Dorsolateral prefrontal cortex (tissue), 122 donors: ENCODE measurements at places on chromosomes 3 and 15. TPM values are rescaled to one million over a fixed set of nuclear protein-coding genes. Genes with fewer than 3 reads are reported as not detected.

- DNase-seq = no peak
Measured at GRCh38 chr3:62873451-62873760, 1.8 kb downstream of the CADPS start.

GRCh38 chr3:117603097-117603496 lies 893.5 kb downstream of the TUSC7 start:
- no peak for DNase-seq

GRCh38 chr3:162103808-162104207 lies 607.2 kb downstream of the OTOL1 start:
- DNase-seq = no peak

Gene SLC28A2
- not detected for total RNA-seq

Gene CD276
- total RNA-seq = 33.9 TPM

DNA sequence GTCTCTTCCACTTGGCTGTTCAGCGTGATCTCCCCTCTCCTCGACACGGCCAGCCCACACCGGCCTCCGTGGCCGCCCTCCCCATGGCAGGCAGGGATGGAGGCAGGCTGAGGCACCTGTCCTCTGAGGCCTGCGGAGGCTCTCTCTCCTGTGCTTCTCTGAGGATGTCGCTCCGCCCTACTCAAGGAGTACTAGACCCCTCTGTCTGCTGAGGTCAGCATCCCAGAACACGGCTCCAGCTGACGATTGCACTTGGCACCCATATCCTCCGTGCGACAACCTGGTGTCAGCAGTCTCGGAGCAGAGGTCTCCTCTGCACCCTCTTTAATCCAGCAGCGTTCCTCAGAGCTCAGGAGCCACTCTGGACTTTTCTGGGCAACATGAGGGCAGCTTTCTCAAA lies 322.6 kb downstream of the OCA2 start:
- DNase-seq = no peak

Gene PEX5L
- 274 TPM for total RNA-seq

Gene EBLN2
- 4.7 TPM for total RNA-seq

Gene CCR8
- not detected for total RNA-seq

DNA sequence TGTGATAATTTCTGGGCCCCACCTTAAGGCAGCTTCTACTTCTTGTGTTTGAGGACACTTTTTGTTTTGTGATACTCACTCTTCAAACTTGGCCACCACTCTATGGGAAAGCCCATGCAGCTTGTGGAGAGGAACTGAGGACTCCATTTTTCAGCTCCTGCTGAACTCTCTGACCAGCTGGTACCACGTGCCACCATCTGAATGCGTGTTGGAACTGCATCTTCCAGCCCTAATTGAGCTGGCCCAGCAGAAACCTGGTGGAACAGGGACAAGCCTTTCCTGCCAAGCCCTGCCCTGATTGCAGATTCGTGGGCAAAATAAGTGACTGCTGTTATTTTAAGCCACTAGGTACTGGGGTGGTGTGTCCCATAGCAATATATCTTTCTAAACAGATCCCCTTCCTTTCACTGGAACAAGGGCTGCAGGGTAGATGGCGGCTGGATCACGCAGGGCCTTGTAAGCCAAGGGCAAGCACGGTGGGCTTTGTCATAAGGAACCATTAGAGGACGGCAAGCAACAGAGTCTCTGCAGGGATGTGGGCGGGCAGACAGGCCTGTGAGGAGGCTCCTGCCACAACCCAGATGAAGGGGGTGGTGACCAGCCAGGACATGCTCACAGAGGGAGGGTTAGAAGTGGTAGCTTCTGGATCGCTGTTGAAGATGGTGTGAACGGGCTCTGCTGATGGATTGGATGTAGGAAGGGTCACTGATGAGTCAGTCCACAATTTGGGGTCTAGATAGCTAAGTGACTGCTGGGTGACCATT lies 9.5 kb downstream of the H1-8 start:
- no peak for DNase-seq

Gene FBXL22
- 4.4 TPM for total RNA-seq

GRCh38 chr3:27923349-27924068 lies 201.4 kb upstream of the EOMES start:
- DNase-seq = no peak

Gene WNT7A
- 4.2 TPM for total RNA-seq

Gene PDZRN3
- 27.4 TPM for total RNA-seq

GRCh38 chr3:134336587-134336986 lies 37.7 kb downstream of the AMOTL2 start:
- DNase-seq = no peak

Gene RPSA
- total RNA-seq = 399 TPM

GRCh38 chr3:61829722-61830350 lies 268.5 kb downstream of the PTPRG start:
- DNase-seq = no peak

- DNase-seq = no peak
Measured at GRCh38 chr3:4746241-4746958, 232.8 kb upstream of the BHLHE40 start.

GRCh38 chr15:87582169-87582568 lies 674.4 kb downstream of the NTRK3 start:
- no peak for DNase-seq

Gene UMPS
- 24.6 TPM for total RNA-seq

DNA sequence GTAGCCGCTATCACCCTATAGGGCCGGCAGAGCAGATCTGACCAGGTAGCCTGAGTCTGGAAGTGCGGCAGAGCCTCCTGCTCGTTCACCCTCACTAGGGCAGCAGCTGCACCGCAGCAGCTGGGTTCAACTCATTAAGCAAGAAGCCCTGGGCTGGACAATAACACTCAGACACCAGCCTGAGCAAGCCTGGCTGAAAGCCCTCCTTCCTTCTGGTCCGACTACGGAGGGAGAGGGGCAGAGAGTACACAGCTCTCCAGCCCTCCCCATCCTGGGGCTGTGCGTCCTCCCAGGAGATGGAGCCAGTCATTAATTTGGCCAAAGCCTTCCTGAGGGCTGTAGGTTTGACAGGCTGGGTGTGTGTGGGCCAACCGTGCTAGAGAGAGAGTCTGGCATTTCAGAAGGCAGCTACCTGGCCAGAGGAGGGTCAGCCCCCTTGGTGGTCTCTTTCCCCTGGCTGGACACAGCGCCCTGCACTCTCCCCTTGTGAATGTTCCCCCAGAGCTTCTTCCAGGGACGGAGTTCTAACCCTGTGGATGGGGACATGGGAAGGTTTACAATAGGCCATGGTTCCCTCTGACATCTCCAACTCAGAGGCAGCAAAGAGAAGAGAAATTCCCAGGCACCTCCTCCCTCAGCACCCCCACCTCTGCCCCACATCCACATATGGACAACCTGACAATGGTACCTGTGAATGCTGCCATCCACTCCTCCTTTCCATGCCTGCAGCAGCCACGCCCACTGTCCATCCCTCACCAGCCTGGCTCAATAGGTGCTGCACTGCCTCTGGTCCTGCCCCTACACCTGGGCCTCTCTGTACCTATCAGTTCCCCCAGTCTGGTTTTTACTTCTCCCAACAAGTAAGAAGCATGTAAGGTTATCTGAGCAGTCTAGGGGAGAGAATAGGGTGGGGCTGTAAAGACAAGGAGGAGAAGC lies 6.5 kb downstream of the CHRNB4 start:
- no peak for DNase-seq

DNA sequence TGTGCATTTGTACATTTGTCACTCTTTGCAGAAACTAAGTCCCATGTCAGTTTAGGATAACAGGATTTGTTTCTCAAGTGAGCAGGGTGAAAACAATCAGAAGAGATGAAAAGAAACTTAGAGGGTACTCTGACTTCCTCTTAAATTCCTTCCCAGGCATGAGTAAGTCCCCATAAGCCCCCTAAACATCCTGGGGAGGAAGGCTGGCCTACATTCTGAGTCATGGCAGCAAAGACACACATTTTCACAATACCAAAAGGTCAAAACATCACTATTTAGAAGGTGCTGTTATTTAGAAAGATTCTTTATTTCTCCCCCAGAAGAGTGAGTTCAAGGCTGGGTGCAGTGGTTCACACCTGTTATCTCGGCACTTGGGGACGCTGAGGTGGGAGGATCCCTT lies 7.6 kb upstream of the FOXP1 start:
- DNase-seq = no peak

Gene SEMA6D
- 82.7 TPM for total RNA-seq

GRCh38 chr3:58215317-58216025 lies 4.7 kb upstream of the DNASE1L3 start:
- DNase-seq = no peak

Gene TRIM42
- total RNA-seq = not detected

DNA sequence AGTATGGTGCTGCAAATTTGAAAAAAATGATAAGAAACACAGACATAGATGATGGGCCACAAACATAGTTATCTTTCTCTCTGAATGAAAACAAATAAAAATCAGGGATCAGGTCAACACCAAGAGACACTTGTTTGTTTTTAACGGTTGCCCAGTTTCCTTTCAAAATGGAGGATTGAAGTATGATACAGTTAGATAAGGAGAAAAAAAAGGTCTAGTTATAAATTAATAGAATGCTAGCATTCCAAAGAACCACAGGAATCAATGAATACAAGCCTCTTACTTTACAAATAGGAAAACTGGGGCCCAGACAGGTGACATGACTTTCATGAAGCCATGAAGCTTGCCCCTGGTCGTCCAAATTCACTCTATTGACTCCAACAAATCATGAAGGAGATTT lies 305.1 kb downstream of the ZNF621 start:
- DNase-seq = no peak

DNA sequence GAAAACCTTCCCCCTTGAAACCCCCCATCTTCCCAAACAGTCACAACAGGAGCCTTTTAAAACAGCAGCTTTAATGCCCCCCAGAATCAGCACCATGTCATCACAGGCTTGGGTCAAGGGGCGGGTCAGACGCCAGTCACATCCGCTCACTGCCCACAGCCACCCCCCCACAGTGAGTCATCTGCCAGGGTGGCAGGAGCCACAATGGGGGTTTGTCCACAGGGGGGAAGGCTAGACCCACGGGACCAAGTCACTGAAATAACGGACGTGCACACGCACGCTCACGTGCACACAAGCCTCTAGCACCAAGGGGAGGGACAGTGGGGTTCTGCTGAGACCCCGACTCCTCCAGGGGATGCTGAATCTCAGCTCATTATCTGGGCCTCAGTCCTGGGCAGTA lies 441 bp upstream of the UCN2 start:
- no peak for DNase-seq

Gene ANKRD34C
- total RNA-seq = 4.0 TPM
